Inflammatory macrophage treated with lipopolysaccharide for 4 hours (primary cell): ENCODE measurements at places on chromosomes 13 and 19.

DNA sequence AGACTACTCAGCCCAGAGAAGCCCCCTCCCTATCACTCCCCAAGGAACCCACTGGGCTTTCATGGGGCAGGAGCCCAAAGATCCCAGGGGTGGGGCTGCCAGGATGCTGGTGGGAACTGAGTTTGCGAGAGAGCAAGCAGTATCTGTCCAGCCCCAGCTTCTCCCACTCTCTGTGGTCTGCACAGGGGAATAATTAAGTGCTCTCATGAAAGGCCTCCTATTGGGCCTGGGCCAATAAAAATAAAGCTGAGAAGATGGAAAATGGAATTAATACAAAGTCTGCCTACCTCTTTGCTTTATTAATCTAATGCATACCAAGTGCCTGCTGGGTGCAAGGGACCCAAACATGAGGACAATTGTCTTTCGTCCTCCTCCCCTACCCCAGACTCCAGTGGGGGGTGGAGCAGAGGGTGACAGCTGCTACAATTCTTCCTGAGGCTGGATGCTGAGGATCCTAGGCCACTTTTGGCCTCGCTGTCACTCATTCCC is 5.4 kb downstream of the DDX39A start:
- no peak for DNase-seq

DNA sequence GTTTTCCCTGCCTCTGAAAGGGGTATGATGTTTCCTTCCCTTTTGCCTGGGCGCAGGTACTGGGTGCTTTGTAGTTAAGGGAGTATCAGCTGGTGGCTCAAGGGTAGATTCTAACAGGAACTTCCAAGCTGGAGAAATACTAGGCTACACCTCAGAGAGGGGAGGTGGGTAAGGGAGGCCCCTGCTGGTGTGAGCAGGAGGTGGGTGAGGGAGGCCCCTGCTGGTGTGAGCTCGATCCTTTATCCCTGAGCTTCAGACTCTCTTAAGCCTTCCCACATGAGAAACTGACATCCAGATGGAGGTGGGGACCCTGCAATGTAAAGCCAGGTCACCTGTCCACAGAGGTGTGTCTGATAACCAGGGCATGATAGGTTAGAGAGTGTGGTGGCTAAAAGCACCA is 32.1 kb downstream of the CYP2B6 start:
- no peak for DNase-seq

DNA sequence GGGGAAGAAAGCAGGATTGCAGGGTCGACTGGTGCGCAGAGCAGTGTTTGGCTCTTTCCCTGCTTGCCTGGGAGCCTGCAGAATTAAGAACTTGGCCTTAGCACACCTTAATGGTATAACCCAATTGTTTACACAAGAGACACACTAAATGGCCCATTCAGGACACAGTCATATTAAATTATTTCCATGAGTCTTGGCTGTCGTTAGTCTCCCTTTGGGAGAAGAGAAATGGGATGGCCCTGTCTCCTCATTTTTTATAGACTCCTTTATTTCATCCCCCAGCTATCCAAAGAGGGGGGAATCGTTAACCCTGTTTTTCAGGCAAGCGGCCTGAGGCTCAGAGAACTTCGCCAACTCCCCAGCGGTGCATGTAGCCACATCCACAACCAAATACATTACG is 282.5 kb downstream of the SUCLA2 start:
- no peak for DNase-seq

DNA sequence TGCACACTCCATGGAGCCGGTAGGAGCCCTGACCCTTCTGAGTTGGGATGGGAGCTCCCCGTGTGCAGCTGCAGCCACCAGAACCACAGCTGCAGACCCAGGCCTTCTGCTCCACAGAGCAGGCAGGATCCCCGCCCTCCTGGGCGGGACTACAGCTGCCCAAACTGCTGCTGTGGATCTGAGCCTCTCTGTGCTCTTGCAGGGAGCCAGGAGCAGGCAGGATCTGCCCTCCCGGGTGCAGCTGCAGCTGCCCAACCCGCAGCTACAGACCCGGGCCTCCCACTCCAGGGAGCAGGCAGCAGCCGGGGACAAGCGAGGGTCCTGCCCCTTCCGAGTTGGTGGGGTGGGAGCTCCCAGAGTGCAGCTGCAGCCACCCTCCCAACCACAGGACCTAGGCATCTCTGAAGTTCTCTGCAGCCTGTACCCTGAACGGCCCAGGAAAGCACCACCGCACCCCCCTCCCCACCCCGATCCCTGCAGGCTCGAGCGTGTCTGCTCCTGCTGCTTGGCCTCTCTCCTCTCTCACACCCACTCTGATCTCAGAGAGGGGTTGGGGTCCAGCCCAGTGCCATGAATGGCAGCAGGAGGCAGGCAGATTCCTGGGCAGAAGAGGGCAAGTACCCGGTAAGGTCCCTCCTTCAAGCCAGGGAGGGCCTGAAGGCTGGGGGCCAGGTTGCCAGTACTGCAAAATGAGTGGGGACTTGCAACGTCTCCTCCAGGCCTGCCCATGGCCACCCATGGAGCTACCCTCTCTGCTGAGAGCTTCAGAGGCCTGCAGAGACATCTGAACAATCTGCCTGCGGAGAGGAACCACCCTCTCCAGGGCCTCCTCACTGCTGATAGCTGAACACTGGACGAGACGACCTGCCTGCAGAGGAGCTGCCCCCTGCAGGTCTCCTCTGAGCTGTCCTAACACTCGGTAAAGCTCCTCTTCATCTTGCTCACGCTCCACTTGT is 16.4 kb upstream of the EMP3 start:
- DNase-seq, result no peak

DNA sequence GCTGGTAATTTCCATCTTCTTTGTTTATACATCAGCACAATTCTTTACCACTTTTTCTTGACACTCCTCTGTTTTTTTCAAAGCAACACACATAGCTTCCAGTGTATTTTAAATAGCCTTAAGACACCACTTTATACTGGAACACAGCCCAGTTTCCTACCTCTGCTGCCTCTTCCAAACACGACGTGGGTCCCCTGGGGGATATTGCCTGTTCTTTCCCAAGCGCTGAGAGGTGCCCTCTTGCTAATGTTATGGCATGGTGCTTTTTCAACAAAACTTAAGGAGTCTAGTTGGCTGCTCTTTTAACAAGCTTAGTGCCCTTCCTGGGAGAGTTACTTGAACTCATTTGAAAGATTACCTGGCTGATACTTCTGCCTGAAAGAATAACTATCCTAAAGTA is 112.7 kb downstream of the OLFM4 start:
- no peak for DNase-seq

DNA sequence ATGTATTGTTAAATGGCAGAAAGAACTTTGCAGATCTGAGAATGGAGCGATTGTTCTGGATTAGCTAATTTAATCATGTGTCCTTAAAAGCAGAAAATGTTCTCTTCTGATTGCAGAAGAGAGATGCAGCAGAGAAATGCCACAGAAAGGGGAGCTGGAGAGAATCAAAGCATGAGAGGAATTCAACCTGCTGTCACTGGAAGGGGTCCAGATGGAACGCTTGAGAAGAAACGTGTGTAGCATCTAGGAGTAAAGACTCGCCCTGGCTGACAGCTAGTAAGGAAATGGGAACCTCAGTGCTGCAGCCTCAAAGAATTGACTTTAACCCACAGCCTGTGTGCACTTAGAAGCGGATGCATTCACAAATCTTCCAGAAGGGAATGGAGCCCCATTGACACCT is 502.8 kb downstream of the KLF12 start:
- DNase-seq, result no peak

DNA sequence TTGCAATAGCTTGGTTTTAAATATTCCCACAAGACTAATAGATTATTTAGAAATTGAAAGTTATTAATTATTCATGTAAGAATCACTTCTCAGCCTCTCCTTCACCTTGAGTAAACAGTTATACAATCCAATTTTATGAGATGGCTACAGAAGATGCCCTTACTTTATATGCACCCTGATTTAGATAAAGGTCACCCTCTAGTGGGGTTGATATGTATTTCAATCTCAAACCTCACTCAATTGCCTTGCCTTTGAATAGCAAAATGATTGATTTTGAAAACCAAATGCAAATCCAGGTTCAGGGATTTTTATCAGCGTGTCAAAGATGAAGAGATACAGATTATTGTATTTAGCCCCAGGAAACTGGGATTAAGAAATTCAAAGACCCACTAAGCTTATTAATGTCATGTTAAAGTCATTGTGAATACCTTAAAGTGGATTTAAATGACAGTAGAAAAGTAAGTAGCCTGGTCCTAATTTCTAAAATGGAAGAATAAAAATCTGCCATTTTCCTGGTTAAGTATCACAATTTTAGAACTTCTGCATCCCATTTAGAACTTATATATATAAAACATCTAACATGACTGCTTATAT is 305.1 kb downstream of the ITGBL1 start:
- DNase-seq, result peak; percentile 2

GRCh38 chr13:106096661-106097092 is 438.8 kb downstream of the EFNB2 start:
- DNase-seq, result no peak

DNA sequence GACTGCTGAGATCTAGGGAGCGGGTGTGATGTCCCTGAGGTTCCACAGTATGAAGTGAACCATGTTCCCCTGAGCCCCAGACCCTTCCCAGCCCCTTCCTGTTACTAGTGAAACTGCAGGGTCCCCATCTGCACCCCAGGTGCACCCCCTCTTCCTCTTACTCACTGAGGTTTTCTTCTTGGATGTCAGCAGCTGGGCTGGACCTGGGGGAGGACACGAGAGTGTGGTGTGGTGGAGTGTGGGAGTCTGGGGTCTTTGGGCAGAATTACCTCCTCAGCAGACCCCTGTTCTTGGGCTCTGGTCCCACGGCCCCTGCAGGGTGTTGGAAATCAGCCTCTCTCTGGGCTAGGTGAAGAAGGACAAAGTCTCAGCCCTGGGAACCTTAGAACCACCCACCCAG is 3.3 kb upstream of the LILRA6 start:
- no peak for DNase-seq

DNA sequence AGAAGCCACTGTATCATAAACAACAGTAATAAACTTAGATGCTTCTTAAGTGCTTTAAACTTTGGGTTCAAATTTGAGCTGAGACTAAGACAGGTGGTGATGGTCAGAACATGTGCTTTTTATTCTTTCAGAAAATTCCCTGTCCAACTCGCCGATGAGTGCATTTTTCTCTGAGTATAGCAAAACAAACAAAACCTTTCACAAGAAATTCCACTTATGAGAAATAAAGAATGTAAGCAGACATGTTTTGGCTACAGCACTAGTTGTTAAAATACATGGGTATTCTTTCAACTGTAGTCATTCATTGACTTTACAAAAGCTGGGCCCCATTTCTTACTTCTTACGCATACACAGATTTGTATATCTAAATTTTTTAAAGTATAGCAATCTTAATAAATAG is 125.6 kb downstream of the SPRY2 start:
- no peak for DNase-seq

GRCh38 chr13:75302071-75302698 is 179.8 kb downstream of the TBC1D4 start:
- DNase-seq, result no peak

DNA sequence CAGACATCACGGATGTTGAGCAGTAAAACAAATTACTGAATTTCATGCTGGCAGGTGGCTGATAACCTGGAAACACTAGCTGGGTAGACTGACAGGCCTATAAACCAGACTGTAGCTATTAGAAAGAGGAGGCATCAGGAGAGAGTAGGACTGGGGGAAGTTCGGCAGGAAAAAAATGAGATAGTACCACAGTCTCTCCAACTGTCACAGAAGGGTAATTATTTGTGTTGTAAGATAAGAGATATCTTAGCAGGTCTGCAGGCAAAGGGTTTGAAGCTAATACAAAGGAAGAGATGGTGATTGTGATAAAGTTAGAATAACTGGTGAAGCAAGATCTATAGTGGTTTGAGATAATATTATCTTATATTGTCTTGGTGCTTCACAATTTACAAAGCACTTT is 41.7 kb downstream of the MIPEP start:
- DNase-seq, result no peak

- no peak for DNase-seq
Measured at GRCh38 chr13:87851410-87851809, 180.2 kb downstream of the SLITRK5 start.

- no peak for DNase-seq
Measured at GRCh38 chr19:21749090-21749489, 18.3 kb downstream of the ZNF100 start.

- DNase-seq, result no peak
Measured at GRCh38 chr13:99361197-99361596, 54.0 kb upstream of the GPR183 start.

- peak; percentile 59 for DNase-seq
Measured at GRCh38 chr19:13597640-13598039, 91.4 kb upstream of the CACNA1A start.

DNA sequence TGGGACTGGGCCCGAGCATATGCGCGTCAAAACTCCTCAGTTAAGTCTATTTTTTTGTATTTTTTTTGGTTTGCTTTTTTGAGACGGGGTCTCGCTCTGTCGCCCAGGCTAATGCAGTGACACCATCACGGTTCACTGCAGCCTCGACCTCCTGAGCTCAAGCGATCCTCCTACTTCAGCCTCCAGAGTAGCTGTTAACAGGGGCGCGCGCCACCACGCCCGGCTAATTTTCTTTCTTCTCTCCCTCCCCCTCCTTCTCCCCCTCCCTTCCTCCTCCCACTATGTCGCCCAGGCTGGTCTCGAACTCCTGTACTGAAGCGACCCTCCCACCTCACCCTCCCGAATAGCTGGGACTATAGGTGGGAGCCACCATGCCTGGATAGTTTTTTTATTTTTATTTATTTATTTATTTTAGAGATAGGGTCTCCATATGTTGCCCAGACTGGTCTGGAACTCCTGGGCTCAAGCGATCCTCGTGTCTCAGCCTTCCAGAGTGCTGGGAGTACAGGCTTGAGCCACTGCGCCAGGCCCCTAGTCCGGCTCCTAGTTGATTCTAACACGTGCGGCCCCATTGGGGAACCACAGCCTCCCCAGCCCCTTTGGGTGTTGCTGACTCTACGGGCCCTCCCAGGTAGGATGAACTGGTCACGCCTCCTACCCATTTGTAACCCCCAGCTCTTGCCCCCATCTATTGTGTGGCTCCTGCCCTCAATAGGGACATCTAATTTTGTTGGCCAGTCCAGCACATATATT is 806 bp upstream of the ZNF837 start:
- DNase-seq, result no peak
